Testis (tissue), 5 donors: ENCODE measurements at places on chromosomes 1 and 21. TPM values are rescaled to one million over a fixed set of nuclear protein-coding genes. Genes with fewer than 3 reads are reported as not detected.

DNA sequence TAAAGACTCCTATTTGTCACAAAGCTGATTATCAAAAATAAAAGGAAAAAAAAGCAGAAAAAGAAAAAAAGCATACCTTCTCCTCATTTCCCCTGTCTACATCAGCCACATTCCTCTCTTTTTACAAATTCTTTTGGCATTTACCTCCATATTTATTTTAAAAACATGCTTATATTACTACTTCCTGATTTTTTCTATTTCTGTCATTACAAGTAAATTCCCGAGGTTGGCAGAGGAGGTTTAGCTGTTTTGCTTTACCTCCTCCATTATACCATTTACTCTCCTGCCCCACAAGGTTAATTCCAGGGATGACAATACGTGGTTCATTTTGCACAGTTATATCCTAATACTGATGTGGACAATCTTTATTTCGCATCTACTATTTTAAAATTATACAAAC is 26.3 kb upstream of the CD34 start:
- no peak for DNase-seq

BTG3 gene
- total RNA-seq: 265 TPM

GRCh38 chr1:59333626-59334277 is 36.9 kb downstream of the FGGY start:
- no peak for DNase-seq

ANXA9 gene
- 5.1 TPM for total RNA-seq

DNA sequence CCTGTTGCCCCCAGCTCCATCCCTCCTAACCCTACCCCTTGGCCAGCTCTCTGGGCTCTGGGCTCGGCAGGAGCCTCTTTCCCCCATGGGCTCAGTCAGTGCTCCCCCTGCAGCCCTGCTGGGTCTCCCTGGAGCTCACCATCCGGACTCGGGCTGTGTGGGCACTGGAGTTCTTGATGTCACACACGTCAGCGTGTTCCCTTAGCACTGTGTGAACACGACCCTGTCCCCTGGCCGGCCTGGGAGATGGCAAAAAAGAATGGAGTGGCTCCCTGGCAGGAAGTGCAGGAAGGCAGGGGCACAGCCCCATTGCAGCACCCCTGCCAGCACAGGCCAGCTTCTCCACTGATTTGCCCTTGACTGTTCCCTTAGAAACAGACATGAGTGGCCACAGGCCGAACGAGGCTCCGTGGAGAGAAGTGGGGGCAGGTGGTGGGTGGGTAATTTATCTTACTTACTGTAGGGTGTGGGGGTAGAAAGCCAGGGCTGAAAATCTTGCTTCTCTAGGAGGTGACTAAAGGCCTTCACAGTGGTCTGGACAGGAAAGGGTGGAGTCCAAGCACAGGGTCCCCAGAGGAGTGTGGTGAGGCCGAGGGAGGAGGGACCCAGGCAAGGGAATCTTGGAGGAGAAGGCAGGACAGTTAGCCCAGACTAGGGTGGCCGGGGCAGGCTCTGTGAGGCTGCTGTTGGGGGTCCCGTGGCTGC is 381.7 kb upstream of the VAMP3 start:
- peak; percentile 15 for DNase-seq

- DNase-seq: no peak
Measured at GRCh38 chr21:19458295-19458694, 1054.7 kb upstream of the TMPRSS15 start.

DNA sequence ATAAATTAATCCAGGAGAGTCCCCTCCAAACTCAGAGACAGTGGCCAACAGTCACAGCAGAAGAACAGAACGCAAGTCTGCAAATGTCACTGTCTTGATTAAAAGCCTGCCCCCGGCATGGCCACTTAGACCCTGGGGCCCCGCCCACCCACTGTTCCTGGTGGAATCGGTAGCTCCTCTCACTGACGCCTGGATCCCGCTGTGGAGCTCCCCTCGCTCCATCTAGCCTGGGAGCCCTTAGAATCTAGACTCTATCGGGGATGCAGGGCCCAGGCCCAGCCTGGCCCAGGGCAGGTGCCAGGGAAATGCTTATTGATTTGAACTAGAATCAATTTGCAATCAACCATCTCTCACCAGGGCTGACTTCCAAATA is 21.4 kb upstream of the PLEKHG5 start:
- DNase-seq: no peak

DNA sequence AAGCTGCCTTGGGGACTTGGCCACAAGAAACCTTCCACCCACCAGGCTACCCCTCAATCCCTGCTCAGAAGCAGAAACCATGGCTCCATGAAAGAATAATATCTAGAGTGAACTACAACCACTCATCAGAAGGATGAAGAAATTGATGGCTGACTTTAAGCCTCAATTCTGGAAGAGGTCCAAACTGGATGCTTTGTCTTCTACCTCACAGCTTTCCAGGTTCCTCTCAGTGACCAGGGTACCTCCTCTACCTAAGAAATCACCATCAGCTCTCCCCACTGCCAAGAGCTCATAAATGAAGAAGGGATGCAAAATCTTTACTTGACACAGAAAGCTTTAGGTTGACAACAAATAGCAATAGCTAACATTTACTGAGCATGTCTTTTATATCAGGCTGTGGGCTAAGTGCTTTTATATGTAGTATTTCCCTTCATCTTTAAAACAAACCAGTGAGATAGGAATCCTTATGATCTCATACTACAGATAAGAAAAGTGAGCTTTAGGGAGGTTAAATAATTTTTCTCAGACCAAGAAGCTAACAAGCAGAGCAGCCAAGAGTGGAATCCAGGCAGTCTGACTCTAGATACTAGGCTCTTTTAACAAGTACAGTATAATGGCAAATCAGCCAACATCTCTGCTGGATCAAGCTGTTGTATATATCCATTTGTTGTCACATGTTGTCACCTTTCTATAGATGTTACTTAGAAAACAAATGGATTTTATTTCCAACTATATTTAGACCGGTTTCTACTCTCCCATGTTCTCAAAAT is 243.0 kb upstream of the SGIP1 start:
- DNase-seq: no peak

GRCh38 chr1:94329986-94330385 is 88.2 kb upstream of the ABCD3 start:
- DNase-seq: peak; percentile 19
